ENCODE measurements at places on chromosomes 2 and 18. TPM values are rescaled to one million over a fixed set of nuclear protein-coding genes. Genes with fewer than 3 reads are reported as not detected.

Gene TUBB8B
- not detected for total RNA-seq

Gene CD8B2
- total RNA-seq = not detected

Gene KLHL30
- total RNA-seq = 0.19 TPM

Gene MAP2
- total RNA-seq = 9.2 TPM

Gene RGPD6
- total RNA-seq = 44.7 TPM

Gene OR6B2
- total RNA-seq = not detected

Gene PLGLB2
- total RNA-seq = 1.3 TPM

Gene RPL37A
- 4,338 TPM for total RNA-seq

Gene PLA2R1
- 20.0 TPM for total RNA-seq

Gene REG1B
- not detected for total RNA-seq

Gene CYP27A1
- total RNA-seq = 5.8 TPM

Gene IL36B
- not detected for total RNA-seq

Gene GALNT14
- not detected for total RNA-seq

Gene SLC5A7
- not detected for total RNA-seq

Gene TNFRSF11A
- total RNA-seq = 3.1 TPM
